ENCODE measurements at places on chromosomes 13 and 19. TPM values are rescaled to one million over a fixed set of nuclear protein-coding genes. Genes with fewer than 3 reads are reported as not detected.

The PSPN gene
- total RNA-seq = 0.85 TPM

The FFAR2 gene
- 0.41 TPM for total RNA-seq

The HMGB1 gene
- 465 TPM for total RNA-seq

The HSH2D gene
- total RNA-seq = 46.9 TPM

The LACC1 gene
- total RNA-seq = 0.95 TPM

The SHFL gene
- total RNA-seq = 61.7 TPM

The FAM216B gene
- total RNA-seq = not detected

The MIER2 gene
- total RNA-seq = 9.5 TPM

The ZNF492 gene
- total RNA-seq = 1.2 TPM

The LYL1 gene
- 2.1 TPM for total RNA-seq

The FBXO27 gene
- 0.11 TPM for total RNA-seq

The IFNL1 gene
- not detected for total RNA-seq

The LIPE gene
- total RNA-seq = 7.6 TPM

The FPR3 gene
- total RNA-seq = not detected

- H3K4me3 ChIP-seq = no peak overlapping the region
- DNase-seq = no peak
- no peaks in the 10 kb centered on the region for H3K36me3 ChIP-seq
- H3K27me3 ChIP-seq = no peaks in the 10 kb centered on the region
These were observed 62.3 kb upstream of the PARP4 start for GRCh38 chr13:24574847-24575246.

- no peak overlapping the region for H3K4me3 ChIP-seq
- H3K4me1 ChIP-seq = peaks cover 6% of the 10 kb centered on the region
- no peak overlapping the region for H3K27ac ChIP-seq
- H3K27me3 ChIP-seq = peaks cover 29% of the 10 kb centered on the region
- DNase-seq = no peak
These were observed 2.6 kb upstream of the BCAM start for GRCh38 chr19:44806291-44806690.

GRCh38 chr13:36147330-36147729, 16.1 kb upstream of the DCLK1 start:
- H3K27me3 ChIP-seq = no peaks in the 10 kb centered on the region
- no peaks in the 10 kb centered on the region for H3K4me1 ChIP-seq
- H3K27ac ChIP-seq = no peak overlapping the region
- H3K4me3 ChIP-seq = no peak overlapping the region
- DNase-seq = no peak

DNA sequence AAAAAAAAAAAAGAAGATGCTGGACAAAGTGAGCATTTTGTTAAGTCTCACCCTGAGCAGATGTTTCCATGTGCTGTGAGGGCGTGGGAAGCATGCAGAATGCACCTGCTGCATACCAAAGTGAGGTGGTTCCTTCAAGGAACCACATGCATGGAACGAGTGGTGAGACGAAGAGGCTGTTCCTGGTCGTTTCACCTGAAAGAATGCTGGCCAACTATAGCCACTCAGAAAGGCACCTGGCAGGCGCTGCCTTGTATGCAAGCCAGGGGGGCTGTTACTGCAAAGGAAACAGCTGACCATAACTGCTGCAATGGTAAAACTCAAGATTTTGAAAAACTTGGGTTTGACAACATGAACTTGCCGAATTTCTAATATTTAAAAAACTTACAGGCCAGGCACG, 14.7 kb downstream of the MIER2 start:
- no peaks in the 10 kb centered on the region for H3K4me1 ChIP-seq
- peaks cover 66% of the 10 kb centered on the region for H3K36me3 ChIP-seq
- no peak for DNase-seq
- H3K27me3 ChIP-seq = no peaks in the 10 kb centered on the region
- H3K4me3 ChIP-seq = no peak overlapping the region
- H3K27ac ChIP-seq = no peak overlapping the region

DNA sequence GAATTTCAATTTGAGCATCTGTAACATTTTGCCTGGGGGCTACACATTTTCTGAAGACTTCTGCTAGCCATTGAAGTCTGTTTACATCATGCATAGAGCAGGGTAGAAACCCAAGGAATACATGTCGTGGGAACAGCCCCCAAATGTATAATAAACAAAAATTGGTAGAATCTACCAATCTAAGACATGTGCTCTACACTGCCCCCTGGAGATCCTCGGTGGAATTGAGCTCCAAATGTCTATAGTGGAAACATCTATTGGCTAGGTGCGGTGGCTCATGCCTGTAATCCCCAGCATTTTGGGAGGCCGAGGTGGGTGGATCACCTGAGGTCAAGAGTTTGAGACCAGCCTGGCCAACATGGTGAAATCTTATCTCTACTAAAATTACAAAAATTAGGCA, 57.3 kb downstream of the MBD3L2B start:
- H3K36me3 ChIP-seq = peaks cover 4% of the 10 kb centered on the region
- H3K4me1 ChIP-seq = peaks cover 3% of the 10 kb centered on the region
- peak; percentile 63 for DNase-seq
- no peak overlapping the region for H3K4me3 ChIP-seq

- H3K4me1 ChIP-seq = no peaks in the 10 kb centered on the region
- H3K27ac ChIP-seq = no peak overlapping the region
- H3K4me3 ChIP-seq = no peak overlapping the region
- H3K36me3 ChIP-seq = no peaks in the 10 kb centered on the region
- H3K27me3 ChIP-seq = no peaks in the 10 kb centered on the region
These were observed 75.4 kb upstream of the ARHGEF7 start for GRCh38 chr13:111039735-111040134.

DNA sequence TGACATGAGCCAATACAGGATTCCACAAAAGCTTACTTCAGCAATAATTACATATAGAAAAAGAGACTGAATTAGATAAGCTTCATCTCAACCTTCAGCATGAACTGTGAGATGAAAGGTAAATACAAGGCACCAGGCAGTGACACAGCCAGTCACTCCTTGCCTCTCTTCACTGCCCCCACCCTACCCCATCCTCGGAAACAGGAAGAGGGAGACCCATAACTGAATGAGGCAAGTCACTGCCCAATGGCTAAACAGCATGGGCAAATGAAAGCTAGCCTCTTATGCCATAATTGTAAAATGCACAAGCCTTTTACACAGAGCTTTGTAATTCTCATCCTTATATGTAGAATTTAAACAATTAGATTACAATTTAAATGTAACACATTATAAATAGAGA, 1.7 kb downstream of the ZNF160 start:
- peaks cover 19% of the 10 kb centered on the region for H3K36me3 ChIP-seq
- no peak for DNase-seq
- no peak overlapping the region for H3K27ac ChIP-seq

- no peaks in the 10 kb centered on the region for H3K36me3 ChIP-seq
- H3K27ac ChIP-seq = no peak overlapping the region
- no peaks in the 10 kb centered on the region for H3K4me1 ChIP-seq
- no peak for DNase-seq
- H3K27me3 ChIP-seq = peaks cover 17% of the 10 kb centered on the region
- no peak overlapping the region for H3K4me3 ChIP-seq
These were observed 4.6 kb upstream of the TPRX2 start for GRCh38 chr19:47854459-47854858.

GRCh38 chr13:101624210-101624922, 171.9 kb downstream of the ITGBL1 start:
- no peaks in the 10 kb centered on the region for H3K27me3 ChIP-seq
- no peaks in the 10 kb centered on the region for H3K36me3 ChIP-seq
- peak overlapping the region; percentile 64 for H3K27ac ChIP-seq
- peaks cover 4% of the 10 kb centered on the region for H3K4me1 ChIP-seq
- no peak for DNase-seq
- peak overlapping the region; percentile 1 for H3K4me3 ChIP-seq

DNA sequence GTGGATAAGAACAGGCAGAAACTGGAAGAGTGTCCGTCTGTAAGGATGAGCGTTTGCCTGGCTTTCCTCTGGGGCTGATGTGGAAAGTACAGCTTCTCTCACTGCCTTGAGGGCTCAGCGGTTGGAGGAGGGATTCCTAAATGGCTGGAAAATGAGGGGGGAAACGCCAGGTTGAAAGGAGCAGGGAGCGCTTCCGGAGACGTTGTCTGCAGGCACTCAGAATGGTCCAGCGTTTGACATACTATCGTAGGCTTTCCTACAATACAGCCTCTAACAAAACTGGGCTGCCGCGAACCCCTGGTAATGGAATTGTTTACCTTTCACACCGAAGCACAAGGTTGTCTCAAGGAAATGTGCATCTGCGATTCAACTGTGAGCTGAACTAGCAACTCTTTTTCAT, 39.9 kb downstream of the MRPL57 start:
- no peak overlapping the region for H3K4me3 ChIP-seq
- peaks cover 5% of the 10 kb centered on the region for H3K4me1 ChIP-seq
- H3K27ac ChIP-seq = no peak overlapping the region
- DNase-seq = no peak

DNA sequence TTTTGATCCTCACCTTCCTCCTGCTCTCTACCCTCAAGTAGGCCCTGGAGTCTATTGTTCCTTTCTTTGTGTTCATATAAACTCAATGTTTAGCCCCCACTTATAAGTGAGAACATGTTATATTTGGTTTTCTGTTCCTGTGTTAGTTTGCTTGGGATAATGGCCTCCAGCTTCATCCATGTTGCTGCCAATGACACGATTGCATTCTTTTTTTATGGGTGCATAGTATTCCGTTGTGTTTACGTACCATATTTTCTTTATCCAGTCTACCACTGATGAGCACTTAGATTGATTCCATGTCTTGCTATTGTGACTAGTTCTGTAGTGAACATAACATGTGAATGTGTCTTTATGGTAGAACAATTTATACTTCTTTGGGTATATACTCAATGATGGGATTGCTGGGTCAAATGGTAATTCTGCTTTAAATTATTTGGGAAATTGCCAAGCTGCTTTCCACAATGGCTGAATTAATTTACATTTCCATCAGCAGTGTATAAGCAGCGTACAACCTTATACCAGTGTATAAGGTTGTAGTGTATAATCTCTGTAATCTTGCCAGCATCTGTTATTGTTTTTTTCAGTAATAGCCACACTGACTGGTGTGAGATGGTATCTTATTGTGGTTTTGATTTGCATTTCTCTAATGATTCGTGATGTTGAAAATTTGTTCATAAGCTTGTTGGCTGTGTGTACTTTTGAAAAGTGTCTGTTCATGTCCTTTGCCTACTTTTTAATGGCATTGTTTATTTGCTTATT, 288.9 kb downstream of the KCNRG start:
- H3K27me3 ChIP-seq = no peaks in the 10 kb centered on the region
- no peak for DNase-seq
- no peak overlapping the region for H3K4me3 ChIP-seq
- no peaks in the 10 kb centered on the region for H3K36me3 ChIP-seq
- no peak overlapping the region for H3K27ac ChIP-seq

GRCh38 chr13:80140685-80141084, 200.2 kb downstream of the SPRY2 start:
- no peak overlapping the region for H3K4me3 ChIP-seq
- DNase-seq = no peak
- no peaks in the 10 kb centered on the region for H3K27me3 ChIP-seq
- no peaks in the 10 kb centered on the region for H3K4me1 ChIP-seq
- no peak overlapping the region for H3K27ac ChIP-seq

DNA sequence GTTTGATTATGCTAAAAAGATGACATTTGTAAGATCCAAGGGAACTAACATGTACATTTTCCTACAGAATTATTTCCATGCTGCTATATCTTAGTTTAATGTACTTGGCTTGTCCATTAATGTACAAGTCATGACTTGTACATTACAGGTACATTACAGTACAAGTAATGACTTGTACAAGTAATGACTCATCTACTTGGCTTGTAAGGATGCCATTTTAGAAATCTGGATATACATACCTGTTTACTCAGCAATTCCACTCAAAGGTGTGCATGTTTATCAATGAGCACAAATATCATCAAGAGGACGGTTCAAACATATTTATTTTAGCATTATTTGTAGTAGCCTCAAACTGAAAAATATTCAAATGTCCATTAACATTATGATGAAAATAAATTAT, 87.0 kb upstream of the TRPC4 start:
- no peaks in the 10 kb centered on the region for H3K4me1 ChIP-seq
- H3K27ac ChIP-seq = no peak overlapping the region
- H3K36me3 ChIP-seq = no peaks in the 10 kb centered on the region
- no peak overlapping the region for H3K4me3 ChIP-seq

GRCh38 chr13:99316657-99317256, 9.6 kb upstream of the GPR183 start:
- H3K4me1 ChIP-seq = peaks cover 64% of the 10 kb centered on the region
- H3K27ac ChIP-seq = peak overlapping the region; percentile 89
- DNase-seq = no peak
- no peaks in the 10 kb centered on the region for H3K27me3 ChIP-seq

DNA sequence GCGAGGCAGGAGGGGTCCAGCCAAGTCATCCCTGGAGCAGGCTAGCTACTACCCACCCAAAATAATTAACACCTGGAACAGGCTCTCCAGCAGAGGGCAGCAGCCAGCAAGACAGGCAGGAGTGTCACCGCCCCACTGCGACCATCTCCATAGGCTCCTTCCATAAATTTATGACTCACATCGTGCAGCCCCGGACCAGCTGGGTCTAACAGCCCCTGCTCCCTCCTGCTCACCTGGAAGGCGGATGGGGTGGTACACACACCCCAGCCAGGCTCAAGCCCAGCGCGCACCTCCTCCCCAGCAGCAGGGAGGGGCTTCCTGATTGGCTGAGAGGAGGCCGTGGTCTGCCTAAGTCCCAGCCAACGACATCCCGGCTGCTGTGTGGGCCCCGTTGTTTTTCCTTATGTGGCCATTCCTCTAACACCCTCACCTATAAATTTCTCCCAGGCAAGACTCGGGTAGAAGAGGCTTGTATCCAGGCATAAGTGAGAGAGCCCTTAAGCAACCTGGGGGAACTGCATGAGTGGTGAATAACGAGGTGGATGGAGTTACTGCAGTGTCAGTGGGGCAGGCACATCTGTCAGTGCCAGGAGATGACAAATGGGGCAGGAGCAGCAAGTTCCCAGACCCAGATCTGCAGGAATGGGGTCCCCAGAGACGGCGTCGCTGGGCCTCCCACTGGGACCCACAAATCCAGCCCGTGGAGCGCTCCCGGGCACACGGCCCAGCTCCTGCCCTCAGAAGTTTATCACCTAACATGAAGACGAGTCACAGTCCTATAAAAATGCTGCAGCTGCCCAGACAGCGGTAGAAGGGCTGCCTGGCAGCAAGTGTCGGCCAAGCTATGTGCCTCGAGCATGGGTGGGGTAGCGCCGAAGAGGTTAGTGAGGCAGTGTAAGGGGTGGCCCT, 43.1 kb downstream of the CEBPG start:
- peaks cover 9% of the 10 kb centered on the region for H3K4me1 ChIP-seq
- DNase-seq = peak; percentile 43
- no peaks in the 10 kb centered on the region for H3K36me3 ChIP-seq

GRCh38 chr19:45250832-45251451, at the start of gene MARK4:
MARK4 (plus strand) TSS chr19:45251271; CDS start chr19:45251589, 318 bp downstream.
- H3K27me3 ChIP-seq = no peaks in the 10 kb centered on the region
- peaks cover 56% of the 10 kb centered on the region for H3K4me1 ChIP-seq
- peak within 1 kb of the TSS; percentile 83 for H3K4me3 ChIP-seq
- H3K36me3 ChIP-seq = peaks cover 2% of the 10 kb centered on the region
- no peak within 1 kb of the TSS for H3K27ac ChIP-seq

- no peak overlapping the region for H3K4me3 ChIP-seq
- H3K27me3 ChIP-seq = no peaks in the 10 kb centered on the region
- no peak for DNase-seq
- no peaks in the 10 kb centered on the region for H3K36me3 ChIP-seq
- H3K4me1 ChIP-seq = peaks cover 19% of the 10 kb centered on the region
- H3K27ac ChIP-seq = no peak overlapping the region
These were observed 1.0 kb upstream of the ZBTB32 start for GRCh38 chr19:35703343-35703742.

GRCh38 chr19:15265850-15266248, 33.6 kb upstream of the EPHX3 start:
- no peak overlapping the region for H3K27ac ChIP-seq
- peaks cover 94% of the 10 kb centered on the region for H3K36me3 ChIP-seq
- H3K4me1 ChIP-seq = no peaks in the 10 kb centered on the region
